Mucosa of gallbladder (tissue), 1 donor: ENCODE measurements at places on chromosomes 16 and 17. TPM values are rescaled to one million over a fixed set of nuclear protein-coding genes. Genes with fewer than 3 reads are reported as not detected.

Gene FN3KRP
- 38.5 TPM for total RNA-seq

Gene LPO
- total RNA-seq, result not detected

Gene GIT1
- 56.1 TPM for total RNA-seq

Gene NPB
- total RNA-seq, result 0.55 TPM

Gene GH1
- total RNA-seq, result not detected

Gene XYLT1
- total RNA-seq, result 8.6 TPM

Gene ACSM2A
- 0.26 TPM for total RNA-seq

Gene OSGIN1
- total RNA-seq, result 22.4 TPM

Gene OMG
- total RNA-seq, result 2.3 TPM

Gene KCNG4
- not detected for total RNA-seq

Gene KIF19
- 0.32 TPM for total RNA-seq

DNA sequence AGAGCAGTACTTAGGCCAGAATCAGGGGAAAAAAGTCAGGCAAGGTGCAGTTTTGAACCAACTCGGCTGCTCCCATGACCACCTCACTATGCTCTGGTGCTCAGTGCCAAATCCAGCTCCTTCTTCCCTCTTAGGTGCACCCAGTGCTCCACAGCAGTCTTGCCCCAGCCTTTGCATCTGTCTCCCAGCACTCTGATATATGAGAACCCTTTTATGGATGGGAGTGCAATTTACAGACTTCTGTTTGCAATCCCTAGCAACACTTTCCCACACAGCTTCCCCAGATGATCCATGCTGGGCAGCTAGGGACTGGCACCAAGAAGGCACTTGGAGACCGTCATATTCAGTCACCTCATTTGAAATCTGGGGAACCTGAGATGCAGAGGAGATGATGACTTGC, 267.9 kb upstream of the CCL2 start:
- no peak for DNase-seq

DNA sequence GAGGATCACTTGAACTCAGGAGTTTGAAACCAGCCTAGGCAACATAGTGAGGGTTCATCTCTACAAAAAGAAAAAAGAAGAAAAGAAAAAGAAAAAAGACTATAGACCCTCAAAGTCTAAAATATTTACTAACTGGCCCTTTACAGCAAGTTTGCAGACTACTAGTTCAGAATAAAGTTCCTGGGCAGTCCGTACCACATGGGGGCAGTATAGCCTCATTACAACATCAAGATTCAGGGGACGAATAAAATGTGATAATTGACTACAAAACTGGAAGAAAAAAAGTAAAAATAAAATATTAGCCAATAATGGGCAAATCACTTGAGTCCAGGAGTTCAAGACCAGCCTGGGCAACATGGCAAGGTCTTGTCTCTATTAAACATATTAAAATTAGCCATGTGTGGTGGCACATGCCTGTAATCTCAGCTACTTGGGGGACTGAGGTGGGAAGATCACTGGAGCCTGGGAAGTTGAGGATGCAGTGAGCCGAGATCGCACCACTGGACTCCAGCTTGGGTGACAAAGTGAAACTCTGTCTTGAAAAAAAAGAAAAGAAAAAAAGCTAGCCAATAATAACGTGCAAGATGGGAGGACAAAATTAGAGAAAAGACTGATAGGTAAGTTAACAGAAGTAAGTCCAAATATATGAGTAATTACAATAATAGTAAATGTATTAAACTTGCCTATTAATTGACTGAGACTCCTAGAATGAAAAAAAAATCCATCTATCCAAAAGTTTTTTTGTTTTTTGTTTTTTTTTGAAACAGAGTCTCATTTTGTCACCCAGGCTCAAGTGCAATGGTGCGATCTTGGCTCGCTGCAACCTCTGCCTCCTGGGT, 129.4 kb upstream of the SEC14L1 start:
- peak; percentile 35 for DNase-seq

DNA sequence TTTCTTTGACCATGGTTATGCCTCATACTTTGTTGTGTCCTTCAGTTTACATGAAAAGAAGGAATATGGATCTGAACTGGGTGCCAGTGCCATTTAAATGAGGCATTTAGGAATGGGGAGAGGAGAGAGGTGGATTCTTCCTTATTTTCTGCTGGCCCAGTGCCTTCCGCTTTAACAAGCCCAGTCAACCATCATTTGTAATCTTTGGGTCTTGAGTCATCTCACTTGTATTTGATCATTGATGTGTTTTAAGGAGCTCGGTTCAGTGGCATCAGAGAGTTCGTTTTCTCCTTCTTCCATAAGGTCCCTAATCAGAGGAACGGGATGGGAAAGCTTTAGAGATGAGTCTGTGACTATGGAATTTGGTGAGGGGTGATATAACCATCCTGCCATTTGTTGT, 334.9 kb downstream of the WWOX start:
- no peak for DNase-seq

GRCh38 chr16:14331020-14331419, 259.9 kb downstream of the MRTFB start:
- no peak for DNase-seq

DNA sequence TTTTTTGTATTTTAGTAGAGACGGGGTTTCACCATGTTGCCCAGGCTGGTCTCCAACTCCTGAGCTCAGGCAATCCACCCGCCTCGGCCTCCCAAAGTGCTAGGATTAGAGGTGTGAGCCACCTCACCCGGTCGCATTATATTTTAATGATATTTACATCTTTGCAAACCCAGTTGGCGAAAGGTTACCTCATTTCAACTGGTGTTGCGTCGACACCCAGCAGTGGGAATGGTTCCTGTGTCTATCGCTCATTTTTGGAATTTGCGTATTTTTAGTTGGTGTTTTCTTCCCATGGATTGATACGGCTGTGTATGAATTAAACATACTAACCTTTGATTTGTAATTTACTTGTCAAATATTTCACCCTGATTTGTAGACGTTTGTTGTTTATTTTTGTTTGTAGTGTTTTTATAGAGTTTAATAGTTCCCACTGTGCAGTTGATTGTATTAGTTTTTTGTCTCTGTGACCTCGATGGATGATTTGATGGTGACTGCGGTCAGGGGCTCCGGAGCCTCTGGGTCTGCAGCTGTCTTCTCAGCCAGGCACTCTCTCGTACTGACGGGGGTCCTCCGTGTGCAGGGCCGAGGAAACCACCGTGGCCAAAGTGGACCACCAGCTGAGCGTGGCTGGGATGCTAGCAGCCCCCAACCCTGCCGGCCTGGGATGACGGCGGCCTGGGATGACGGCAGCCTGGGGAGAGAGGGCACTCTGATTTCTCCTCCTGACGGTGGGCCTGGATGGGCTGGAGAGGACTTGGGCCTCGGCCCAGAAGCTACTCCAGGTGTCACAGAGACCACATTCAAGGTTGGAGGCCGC, 4.0 kb downstream of the CD7 start:
- no peak for DNase-seq

GRCh38 chr17:61635913-61636432, 45.0 kb upstream of the NACA2 start:
- DNase-seq, result peak; percentile 42

GRCh38 chr16:21283521-21284289, 5.6 kb upstream of the CRYM start:
- DNase-seq, result no peak

DNA sequence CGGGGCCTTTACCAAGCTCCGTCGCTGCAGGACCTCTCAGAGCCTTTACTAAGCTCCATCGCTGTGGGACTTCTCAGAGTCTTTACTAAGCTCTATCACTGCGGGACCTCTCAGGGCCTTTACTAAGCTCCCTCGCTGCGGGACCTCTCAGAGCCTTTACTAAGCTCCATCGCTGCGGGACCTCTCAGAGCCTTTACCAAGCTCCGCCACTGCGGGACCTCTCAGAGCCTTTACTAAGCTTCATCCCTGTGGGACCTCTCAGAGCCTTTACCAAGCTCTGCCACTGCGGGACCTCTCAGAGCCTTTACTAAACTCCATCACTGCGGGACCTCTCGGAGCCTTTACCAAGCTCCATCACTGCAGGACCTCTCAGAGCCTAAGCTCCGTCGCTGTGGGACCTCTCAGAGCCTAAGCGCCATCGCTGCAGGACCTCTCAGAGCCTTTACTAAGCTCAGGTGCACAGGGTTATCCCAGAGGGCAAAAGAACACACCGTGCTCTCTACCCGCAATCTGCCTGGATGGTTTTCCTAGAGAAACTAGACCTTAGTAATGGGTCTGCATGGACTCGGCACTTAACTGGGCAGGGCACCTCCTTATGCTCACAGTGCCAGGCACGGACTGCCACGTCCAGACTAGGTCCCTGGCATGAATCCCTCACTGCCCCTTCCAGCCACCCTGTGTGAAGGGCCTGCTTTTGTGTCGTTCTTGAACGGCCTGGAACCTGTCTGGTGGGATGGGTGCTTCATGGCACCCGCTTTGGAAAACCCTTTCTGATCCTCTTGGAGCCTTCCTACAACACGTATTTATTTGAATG, 69.2 kb upstream of the DOC2B start:
- no peak for DNase-seq

- peak; percentile 50 for DNase-seq
These were observed 584 bp upstream of the STAT5B start for GRCh38 chr17:42276609-42277341.

GRCh38 chr17:81147701-81148100, 17.6 kb upstream of the PVALEF start:
- DNase-seq, result no peak

DNA sequence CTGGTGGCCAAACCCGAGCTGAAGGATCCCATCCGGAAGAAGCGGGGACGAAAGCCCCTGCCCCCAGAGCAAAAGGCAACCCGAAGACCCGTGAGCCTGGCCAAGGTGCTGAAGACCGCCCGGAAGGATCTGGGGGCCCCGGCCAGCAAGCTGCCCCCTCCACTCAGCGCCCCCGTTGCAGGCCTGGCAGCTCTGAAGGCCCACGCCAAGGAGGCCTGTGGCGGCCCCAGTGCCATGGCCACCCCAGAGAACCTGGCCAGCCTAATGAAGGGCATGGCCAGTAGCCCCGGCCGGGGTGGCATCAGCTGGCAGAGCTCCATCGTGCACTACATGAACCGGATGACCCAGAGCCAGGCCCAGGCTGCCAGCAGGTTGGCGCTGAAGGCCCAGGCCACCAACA, 5.9 kb downstream of the CBX2 start:
- no peak for DNase-seq

DNA sequence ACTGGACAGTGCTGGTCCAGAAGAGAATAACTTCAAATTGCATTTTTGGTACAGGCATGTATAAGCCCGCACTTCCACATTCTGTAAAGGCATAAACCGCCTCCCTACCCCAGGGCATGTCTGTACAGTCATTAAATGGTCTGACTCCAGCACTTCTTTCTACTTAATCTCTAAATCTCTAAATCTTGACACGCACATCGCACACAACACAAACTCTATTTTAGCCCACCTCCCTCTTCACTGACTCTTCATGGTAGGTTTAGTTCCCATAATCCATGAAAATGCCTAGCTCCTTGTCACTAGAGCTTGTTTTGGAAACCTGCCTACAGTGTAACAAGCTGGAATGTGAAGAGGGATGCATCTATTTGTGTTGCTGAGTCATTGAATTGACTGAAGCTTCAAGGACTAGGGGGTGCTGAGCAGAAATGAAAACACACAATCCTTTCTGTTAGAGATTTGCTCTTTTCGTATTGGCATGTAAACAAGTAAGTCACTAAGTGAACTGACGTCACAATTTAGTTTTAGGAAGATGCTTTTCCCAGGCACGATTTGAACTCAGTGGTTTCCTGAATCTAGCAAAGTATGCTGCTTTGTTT, 1.6 kb upstream of the DUSP14 start:
- peak; percentile 34 for DNase-seq

- DNase-seq, result no peak
These were observed 28.0 kb upstream of the ADCY7 start for GRCh38 chr16:50238314-50238713.
